Stimulated activated CD4-positive, alpha-beta T cell treated with anti-CD3 and anti-CD28 coated beads, Interleukin-1b, Interleukin-23, amount 100 ng/mL, for 1 hour (primary cell): ENCODE measurements at places on chromosomes 1 and 21.

- peak; percentile 21 for DNase-seq
Measured at GRCh38 chr1:110962892-110963690, 631 bp downstream of the LRIF1 start.

GRCh38 chr21:29843804-29844203 is 96.0 kb downstream of the GRIK1 start:
- no peak for DNase-seq

DNA sequence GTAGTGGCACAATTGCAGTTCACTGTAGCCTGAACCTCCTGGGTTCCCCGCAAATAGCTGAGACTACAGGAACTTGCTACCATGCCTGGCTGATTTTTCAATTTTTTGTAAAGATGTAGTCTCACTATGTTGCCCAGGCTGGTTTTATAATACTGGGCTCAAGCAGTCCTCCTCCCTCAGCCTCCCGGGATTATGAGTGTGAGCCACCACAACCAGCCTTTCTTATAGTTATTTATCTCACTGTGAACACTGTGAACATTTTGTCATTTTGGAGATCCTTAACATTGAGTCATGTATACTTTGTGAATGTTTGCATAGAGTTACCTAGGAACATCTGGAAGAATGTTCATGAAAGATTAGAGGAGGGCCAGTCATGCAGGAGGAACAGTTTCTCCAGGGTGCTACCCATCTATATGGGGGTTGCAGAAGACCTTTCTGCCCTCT is 127.1 kb upstream of the CACYBP start:
- DNase-seq = no peak

- no peak for DNase-seq
Measured at GRCh38 chr1:207962716-207963426, 51.9 kb upstream of the CD34 start.

DNA sequence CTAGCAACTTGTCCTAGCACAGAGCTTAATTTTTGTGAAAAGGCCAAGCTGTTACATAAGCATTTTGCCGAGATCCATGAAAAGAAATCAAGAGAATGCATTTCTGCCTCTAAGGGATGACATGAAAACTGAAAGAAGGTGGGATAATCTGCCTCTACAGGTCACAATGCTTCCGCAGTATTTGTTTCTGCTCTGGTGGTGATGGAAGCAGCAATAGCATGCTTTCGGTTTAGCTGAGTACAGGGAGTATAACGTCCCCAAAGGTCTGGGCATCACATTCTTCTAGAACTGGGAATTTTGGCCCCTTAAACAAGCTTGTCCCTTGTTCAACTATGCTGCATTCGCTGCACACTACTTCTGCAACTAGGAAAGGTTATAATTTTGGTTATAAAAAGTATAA is 14.4 kb upstream of the MAGI3 start:
- no peak for DNase-seq

DNA sequence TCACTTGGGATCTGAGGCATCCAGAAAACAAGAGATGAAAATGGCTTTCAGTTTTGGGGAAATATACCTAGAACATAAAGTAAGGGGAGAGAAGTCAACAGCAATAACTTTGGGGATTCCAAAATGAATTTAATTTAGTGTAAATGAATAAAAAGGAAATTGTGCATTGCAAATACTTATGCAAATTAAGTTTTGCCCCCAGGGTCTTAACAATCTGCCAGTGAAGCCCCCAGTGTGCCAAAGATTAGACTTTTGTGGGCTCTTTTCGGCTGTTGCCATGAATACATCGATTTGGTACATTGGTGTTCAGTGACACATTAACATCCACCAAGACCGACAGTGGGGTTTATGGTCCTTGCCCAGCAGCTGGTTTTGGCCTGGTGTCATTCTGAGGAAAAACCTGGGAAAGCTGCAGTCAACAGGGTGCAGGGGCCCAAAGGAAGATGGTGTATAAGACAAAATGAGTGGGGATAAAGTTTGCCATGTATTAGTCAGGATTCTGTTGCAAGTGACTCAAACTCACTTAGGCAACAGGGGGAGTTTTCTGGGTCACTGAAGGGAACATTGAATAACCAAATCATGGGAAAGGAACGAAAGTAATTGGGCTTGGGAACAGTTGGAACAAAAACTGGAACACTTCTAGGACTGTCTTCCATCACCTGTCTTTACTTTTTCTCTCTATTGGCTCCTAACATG is 30.2 kb upstream of the IGSF3 start:
- no peak for DNase-seq
